CD4-positive, alpha-beta T cell treated with Interleukin-4 for 4 hours (primary cell): ENCODE measurements at places on chromosomes 7 and 10.

- peak; percentile 60 for DNase-seq
Observed at GRCh38 chr7:142711746-142712616, 37.3 kb upstream of the PRSS1 start.

DNA sequence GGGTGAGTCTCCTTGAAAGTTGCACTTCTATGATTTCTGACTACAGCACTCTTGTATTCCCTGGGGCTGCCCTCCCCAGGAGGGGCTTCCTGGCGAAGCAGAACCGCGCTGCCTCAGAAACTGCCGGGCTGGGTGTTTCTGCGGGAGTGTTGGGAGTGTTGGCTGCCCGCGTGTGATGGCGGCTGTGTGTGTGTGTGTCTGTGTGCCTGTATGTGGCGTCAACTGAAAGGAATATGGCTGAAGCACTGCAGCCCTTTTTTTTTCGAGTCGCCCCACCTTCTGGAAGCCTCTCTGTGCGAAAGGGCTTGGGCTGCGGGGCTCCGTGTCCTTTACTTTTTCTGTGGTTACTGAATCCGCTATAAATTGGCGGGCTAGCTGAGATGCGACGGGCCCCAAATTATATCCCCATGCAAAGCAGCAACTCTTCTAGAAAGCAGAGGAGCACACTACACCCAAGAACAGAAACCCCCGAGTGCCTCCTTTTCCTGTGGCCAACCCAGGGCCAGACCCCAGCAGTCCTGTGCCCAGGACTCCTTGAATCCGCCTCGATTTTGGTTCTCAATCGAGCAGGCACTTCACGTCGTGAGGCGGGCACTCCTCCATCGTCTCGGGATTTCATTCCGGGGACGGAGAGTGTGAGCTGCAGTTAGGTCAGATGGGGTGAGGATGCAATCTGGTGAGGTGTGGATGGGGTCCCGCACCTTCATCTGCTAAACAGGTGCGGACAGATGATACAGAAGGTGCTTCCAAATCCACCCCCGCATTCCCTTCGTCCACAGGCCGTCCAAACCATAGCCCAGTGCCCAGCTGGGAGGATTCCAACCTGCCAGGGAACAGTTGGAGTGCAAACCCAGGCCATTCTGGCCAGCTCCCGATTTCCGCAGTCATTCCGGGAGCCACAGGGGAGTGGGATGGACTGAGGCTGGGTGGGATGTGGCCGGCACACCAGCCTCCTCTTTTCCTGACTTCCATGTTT lies 22.5 kb upstream of the ZNF273 start:
- no peak for DNase-seq

GRCh38 chr7:5425507-5426225 lies 2.0 kb upstream of the TNRC18 start:
- DNase-seq: no peak

DNA sequence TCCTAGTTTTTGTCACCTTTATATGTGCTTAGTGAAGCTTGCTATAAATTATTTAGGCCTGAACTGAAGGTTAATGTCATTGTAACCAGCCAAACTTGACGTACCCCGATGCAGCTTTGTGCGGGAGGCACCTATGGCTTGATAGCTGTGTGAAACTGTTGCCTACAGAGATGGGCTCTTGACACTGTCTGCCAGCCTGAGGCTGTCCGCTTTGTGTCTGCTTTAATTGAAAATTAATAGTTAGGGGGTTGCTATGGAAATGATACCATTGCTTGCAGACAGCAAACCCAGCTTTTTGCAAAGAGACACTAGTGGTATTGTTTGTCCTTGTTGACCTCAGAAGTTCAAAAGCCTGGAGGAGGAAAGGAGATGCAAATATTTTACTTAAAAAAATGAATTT lies 2.1 kb upstream of the FOXP2 start:
- no peak for DNase-seq

DNA sequence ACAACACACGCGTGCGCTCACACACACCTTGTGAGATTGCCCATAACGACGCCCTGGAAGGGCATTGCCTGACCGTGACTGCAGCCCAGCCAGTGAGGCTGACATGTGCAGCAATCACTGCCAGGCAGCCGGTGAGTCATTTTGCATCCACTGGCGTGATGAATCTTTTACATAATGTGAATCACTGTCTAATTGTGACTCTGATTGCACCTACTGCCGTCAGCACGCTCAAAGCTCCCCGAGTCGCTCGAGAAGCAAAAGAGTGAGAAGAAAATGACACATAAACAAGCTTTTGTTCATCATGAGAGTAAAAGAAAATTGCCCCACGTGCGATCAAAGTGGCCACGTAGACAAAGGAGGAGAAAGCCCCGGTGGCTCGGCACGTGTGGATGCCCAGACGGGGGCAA lies 117.4 kb upstream of the PFKP start:
- no peak for DNase-seq

DNA sequence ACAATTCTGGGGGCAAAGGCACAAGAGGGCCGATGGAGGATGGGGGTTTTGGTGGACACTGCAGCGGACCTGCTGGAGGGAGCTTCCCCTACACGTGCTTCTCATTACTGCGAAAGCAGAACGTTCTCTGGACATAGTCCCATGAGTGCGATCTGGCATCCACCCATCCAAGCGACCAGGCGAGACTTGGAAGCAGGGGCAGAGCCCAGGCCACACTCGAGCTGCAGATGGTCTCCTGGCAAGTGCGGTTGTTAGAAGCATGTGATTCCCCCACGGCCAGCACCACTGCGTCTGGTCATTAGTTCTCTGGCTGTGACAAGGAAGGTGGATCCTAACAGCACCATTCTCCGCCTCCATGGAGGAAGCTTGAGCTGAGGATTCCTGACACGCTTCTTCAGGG lies 118.4 kb upstream of the TCERG1L start:
- DNase-seq: no peak

DNA sequence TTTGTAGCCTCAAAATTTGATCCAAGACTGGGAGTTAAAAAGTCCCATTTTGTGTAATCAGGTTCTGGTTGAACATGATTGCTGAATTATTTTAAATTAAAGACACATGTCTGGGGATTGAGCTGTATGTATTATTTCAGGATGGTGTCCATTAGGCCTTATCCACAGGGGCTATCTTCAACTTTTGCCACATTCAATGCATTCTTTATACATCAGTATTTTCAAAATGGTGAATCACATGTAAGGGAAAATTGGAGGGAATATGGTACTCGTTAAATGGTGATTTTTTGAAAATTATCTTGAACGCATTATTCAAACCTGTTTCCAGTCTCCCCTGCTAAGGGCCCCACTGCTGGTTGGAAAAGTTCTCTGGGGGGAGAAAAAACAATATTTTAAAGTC lies 367.7 kb upstream of the NPVF start:
- DNase-seq: no peak

DNA sequence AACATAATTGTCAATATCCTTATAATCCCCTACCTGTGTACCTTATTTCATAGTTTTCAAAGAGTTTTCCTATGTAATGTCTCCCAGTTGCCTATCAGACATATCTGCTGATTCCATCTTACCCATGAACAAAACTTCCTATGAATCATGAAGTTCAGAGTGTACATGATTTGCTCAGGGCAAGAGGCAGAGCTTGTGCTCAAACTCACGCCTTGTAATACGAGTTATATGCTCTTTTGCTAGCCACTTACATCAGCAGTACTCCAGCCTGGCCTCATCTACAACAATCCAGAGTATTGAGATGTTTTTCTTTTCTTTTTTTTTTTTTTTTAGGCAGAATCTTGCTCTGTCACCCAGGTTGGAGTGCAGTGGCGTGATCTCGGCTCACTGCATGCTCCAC lies 11.8 kb downstream of the PKD2L1 start:
- DNase-seq: no peak

- DNase-seq: no peak
Observed at GRCh38 chr7:43747328-43748105, 11.0 kb upstream of the BLVRA start.

GRCh38 chr10:75035975-75036708 lies 75.3 kb upstream of the SAMD8 start:
- no peak for DNase-seq

- no peak for DNase-seq
Observed at GRCh38 chr7:88083883-88084282, 136.0 kb downstream of the SRI start.

- no peak for DNase-seq
Observed at GRCh38 chr7:117637937-117638336, 158.1 kb downstream of the CFTR start.

GRCh38 chr10:120403109-120403508 lies 53.9 kb upstream of the PLPP4 start:
- DNase-seq: no peak

GRCh38 chr10:75870039-75870645 lies 438.7 kb downstream of the LRMDA start:
- DNase-seq: no peak

DNA sequence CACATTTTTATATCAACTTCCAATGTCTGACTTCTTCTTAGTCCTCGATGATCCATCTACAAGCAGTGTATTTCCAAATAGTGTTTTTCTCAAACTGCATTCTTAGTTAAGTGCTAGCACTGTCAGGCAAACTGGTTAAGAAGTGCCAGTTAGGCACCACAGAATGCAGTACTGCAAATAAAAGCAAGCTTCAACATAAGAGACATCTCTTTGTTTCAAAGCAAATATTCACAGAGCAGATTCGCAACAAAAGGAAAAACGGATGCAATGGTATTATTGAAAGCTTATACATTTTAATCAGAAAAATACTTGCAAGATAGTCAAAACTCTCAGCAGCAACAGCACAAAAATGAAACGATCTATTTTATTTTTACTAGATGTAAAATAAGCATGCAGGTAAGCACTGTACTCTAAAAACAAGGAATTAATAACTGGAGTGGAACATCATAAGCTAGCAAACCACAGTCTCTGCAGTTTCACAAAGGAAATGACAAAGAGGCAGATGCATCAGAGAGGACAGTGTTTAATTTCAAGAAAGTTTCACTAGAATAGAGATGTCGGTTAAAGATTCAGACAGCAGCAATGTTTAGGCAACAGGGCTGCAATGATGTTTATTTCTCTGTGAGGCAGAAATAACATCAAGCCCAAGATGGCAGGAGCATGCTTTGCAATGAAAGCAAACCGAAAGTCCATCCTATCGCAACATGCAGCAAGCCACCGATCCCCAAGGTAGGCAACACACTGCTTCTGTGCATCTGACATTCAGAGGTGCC lies 82.0 kb downstream of the FGFR2 start:
- no peak for DNase-seq
